ENCODE measurements at places on chromosomes 7 and 10.

GRCh38 chr10:10618139-10618538 lies 399.5 kb upstream of the CELF2 start:
- no peak for DNase-seq

DNA sequence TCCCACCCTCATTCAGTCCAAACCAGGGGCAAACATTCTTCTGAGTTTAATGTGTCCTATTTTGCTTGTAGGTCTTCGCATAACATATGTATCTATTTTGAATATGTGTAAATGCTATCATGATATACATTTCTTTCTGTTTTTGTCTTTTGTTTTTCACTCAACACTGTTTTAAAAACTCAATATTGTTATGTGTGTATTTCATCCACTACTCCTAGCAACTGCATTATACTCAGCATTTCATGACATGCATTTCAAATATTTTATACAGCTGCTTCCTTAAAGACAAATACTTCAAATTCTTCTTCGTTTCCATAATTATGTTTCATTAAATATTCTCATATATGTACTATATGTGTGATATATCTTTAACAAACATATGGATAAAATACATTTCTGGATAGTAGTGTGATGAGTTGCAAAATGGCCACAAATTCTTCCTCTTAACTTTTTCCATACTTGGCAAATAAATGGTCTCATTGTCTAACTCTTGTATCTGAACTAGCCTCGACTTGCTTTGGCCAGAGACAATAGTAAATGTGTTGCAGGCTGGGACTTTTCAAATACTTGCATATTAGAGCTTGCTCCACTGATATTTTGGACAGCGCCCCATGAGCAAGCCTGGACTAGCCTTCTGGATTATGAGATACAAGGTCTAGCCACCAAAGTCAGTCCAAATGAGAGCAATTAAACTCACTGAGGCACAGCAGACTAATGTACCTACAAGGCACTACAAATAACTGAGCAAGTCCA lies 539.7 kb upstream of the KCND2 start:
- no peak for DNase-seq

DNA sequence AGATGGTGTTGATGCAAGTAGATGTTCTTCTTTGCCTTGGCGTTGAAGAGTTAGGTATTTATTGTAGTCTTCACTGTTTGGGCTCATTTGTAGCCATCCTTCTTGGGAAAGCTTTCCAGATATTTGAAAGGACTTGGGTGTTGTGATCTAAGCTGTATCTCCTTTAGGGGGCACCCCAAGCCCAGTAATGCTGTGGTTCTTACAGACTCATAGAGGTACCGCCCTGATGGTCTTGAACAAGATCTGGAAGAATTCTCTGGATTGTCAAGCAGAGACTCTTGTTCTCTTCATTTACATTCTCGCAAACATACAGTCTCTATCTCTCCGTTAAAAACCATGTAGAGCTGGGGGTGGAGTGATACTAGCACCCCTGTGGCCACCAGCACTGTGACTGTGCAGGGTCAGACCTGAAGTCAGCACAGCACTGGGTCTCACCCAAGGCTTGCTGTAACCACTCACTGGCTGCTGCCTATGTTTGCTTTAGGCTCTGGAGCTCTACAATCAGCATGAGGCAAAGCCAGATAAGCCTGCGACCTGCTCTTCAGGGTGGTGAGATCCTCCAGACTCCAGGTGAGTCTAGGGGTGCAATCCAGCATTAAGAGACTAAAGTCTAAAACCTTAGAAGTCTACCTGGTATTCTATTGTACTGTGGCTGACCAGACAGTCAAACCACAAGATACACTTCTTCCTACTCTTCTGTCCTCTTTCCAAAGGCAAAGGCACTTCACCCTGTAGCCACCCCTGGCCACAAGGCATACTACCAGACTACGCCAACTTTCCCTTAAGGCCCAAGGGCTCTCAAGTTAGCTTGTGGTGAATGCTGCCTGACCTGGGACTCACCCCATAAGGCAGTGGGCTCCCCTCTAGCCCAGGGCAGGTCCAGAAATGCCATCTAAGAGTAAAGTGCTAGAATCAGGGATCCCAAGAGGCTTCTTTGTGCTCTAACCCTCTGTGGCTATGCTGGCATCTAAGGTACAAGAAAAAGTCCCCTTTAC lies 209.7 kb upstream of the TMEM196 start:
- no peak for DNase-seq

- no peak for DNase-seq
Observed at GRCh38 chr7:128827971-128828711, 2.1 kb upstream of the FLNC start.

- no peak for DNase-seq
Observed at GRCh38 chr10:75544386-75544785, 113.0 kb downstream of the LRMDA start.

- no peak for DNase-seq
Observed at GRCh38 chr7:80243425-80243824, 108.8 kb downstream of the GNAI1 start.

GRCh38 chr10:44386546-44387052 lies 1.7 kb upstream of the CXCL12 start:
- DNase-seq = no peak

- no peak for DNase-seq
Observed at GRCh38 chr10:5545426-5545777, 20.6 kb downstream of the CALML3 start.

DNA sequence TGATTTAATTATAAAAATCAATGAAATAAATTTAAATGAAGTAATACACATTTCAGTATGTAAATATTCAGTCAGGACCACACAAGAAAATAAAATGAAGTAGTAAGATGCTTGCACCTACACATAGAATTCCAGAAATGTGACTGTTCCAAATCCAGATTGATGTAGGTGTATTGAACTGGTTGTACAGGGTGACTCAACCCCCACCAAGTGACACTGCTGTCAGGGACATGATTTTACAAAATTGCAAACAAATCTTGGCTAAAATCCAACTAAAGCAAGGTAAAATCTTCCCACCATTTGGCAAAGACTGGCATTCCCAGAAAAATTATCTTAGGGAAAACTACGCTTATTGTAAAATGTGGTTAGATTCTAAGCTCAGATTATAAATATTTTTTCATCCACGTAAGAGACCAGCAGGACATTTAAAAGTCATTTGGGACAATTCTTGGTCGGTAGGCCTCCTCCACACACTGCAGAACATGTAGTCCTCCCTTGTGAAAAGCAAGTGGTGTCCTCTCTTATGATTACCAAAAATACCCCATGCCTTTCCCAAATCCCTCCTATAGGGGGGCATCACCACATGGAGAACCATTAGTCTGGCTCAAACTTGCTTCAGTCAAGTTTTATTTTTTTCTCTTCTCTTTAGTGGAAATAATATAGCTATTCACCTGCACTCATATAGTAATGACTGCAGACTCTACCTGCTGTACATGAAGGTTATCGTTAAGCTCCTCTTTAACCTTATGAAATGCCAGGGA lies 287.1 kb upstream of the SMIM30 start:
- no peak for DNase-seq

GRCh38 chr7:851204-851603 lies 18.9 kb downstream of the SUN1 start:
- no peak for DNase-seq

DNA sequence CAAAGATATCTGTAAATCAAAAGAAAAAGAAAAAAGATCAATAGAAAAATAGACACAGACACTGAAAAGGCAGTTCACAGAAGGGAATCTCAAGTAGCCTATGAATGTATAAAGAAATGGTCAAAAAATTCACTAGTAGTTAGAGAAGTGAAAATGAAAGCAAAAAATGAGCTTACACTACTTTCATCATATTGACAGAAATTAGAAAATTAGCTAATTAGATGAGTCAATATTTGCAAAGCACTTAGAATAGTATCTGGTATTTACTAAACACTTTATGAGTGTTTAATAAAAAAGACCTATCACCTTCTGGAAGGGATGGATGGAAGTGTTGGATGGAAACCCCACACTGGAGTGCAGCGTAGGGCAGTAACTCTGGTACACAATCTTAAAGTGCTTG lies 1.7 kb upstream of the CFAP58 start:
- no peak for DNase-seq

DNA sequence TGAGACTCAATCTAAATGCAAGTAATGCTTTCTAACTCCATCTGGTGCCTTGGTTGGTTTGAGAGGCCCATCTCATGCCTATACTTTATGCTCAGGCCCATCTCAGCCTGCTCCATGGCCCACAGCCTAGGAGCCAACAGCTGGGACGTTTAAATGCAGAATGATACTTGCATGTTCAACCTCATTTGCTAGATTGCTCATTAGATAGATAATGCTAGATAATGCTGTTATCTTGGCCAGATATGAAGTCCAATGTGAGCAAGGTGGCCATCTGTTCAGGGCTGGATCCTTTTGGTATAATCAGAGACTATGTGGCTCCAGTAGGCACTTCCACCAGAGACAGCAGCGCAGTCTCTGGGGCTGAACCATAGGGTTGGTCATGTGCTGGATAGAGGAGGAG lies 321.6 kb upstream of the PHYHIPL start:
- DNase-seq = no peak

GRCh38 chr7:19143881-19144574 lies 1.2 kb downstream of the FERD3L start:
- no peak for DNase-seq

DNA sequence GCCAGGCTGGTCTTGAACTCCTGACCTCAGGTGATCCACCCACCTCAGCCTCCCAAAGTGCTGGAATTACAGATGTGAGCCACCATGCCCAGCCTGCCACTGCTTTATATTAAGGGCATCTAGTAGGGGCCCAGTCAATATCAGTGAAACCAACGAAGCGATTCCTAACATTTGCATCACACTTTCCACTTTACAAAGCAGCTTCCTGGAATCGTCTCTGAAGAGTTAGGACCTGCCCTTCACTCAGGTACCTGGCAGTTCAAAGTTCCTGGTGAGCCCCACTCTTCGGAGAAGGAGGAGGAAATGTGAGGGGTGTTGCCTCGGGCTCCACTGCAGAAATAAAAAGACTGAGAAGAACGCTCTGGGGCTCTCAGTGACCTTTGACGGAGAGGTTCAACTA lies 31.1 kb upstream of the EZH2 start:
- no peak for DNase-seq

DNA sequence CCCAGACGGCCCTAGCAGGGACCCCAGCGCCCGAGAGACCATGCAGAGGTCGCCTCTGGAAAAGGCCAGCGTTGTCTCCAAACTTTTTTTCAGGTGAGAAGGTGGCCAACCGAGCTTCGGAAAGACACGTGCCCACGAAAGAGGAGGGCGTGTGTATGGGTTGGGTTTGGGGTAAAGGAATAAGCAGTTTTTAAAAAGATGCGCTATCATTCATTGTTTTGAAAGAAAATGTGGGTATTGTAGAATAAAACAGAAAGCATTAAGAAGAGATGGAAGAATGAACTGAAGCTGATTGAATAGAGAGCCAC lies 184 bp downstream of the CFTR start:
- DNase-seq = no peak

DNA sequence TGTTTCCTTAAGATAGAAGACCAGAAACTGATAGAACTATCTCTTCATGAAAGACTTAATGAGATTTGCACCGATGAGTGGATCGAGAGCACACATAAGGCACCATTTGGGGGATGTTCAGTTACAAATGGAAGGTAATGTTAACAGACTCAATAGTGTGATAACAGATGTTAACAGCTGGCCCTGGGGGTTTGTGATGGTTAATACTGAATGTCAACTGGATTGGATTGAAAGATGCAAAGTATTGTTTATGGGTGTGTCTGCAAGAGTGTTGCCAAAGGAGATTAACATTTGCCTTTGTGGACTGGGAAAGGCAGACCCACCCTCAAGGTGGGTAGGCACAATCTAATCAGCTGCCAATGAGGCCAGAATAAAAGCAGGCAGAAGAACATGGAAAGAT lies 130.5 kb upstream of the DGKB start:
- DNase-seq = no peak

GRCh38 chr7:102236592-102237287 lies 49.9 kb upstream of the SH2B2 start:
- DNase-seq = no peak

- DNase-seq = no peak
Observed at GRCh38 chr7:3301449-3301731, 338 bp downstream of the SDK1 start.

- DNase-seq = no peak
Observed at GRCh38 chr7:42869131-42870020, 42.5 kb downstream of the C7orf25 start.

GRCh38 chr7:110531186-110531585 lies 559.7 kb upstream of the LRRN3 start:
- no peak for DNase-seq

DNA sequence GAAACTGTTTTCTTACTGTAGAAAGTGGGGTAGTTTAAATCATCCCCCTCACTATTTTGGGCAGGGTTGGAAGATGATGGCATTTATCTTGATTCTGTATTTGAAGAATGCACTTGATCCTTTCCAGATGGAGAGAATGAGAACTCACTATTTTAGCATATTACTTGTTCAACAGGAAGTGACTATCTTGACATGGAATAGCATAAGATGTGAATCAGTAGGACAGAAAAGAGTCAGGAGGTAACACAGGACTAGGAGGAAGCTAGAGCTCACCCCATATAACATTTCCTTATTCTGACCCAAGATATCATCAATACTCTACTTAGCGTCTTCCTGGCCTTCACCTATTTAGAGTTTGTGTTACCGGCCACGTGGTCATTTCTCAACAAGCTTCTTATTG lies 400.2 kb downstream of the PHTF2 start:
- no peak for DNase-seq

DNA sequence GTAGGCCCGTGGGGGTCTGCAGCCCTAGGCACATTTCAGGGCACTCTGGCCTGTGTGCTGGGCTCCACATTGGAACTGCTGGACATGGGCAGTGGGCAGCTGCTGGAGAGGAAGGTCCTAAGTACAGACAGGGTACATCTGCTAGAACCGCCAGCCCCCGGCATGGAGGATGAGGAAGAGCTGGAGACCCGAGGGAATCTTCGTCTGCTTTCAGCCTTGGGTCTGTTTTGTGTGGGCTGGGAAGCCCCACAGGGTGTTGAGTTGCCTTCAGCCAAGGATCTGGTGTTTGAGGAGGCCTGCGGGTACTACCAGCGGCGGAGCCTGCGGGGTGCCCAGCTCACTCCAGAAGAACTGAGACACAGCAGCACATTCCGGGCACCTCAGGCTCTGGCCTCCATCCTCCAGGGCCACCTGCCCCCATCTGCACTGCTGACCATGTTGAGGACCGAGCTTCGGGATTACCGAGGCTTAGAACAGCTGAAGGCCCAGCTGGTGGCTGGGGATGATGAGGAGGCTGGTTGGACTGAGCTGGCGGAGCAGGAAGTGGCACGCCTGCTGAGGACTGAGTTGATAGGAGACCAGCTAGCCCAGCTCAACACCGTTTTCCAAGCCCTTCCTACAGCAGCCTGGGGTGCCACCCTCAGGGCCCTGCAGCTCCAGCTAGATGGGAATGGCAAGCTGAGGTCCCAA lies 1.4 kb downstream of the HPS6 start:
- no peak for DNase-seq

All from skeletal muscle cell (primary cell).